Stimulated activated CD8-positive, alpha-beta memory T cell treated with anti-CD3 and anti-CD28 coated beads, Interleukin-7, amount 100 ng/mL, for 1 hour (primary cell): ENCODE measurements at places on chromosomes 2 and 18.

DNA sequence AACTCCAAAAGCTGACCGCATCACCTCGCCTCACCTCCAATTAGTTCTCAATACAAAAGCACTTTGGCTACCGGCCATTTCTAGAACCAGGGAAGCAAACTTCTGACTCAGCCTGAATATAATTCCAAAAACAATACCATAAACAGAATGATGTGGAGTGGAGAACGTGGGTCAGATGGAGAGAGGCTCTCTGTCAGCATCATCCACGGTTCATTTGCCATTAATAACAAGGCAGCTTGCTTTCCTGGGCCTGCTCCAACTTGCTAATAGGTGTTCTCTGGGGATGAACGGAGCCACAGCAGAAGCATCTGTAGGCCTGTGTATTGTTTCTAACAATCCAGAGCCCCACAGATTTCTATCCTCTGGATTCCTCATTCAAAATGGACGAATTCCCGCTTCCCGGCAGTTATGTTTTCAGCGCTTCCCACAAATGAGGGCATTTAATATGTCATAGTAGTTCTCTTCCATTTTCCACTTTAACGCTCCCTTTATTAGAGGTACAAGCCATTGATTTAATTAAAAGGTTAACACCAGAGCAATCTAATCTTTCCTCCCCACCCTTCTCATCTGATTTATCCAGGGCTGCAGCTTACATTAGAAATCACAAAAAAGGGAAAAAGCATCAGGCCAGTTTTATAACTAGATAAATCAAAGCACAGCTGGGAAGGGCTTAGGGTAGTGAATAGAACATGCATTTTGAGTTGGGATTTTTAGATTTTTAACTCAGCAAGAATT, 23.2 kb upstream of the CNTNAP5 start:
- no peak for DNase-seq

GRCh38 chr2:16729335-16729734, 63.7 kb upstream of the CYRIA start:
- DNase-seq, result no peak

- DNase-seq, result no peak
Observed at GRCh38 chr18:75800331-75800648, 372.8 kb upstream of the SMIM21 start.

GRCh38 chr2:165280356-165280755, 41.1 kb downstream of the SCN2A start:
- no peak for DNase-seq

DNA sequence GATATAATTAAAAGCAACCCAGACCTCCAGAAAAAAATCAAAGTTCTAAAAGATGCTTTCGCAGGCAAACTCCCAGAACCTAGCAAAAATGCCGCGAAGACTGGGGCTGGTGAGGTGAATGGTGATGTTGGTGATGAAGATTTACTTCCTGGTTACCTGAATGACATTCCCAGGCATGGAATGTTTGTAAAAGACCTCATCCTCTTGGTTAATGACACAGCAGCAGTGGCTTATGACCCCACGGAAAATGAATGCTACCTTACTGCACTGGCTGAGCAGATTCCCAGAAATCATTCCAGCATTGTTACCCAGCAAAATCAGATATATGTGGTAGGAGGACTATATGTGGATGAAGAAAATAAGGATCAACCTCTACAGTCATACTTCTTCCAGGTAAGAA, 994 bp downstream of the KLHL41 start:
- DNase-seq, result no peak

DNA sequence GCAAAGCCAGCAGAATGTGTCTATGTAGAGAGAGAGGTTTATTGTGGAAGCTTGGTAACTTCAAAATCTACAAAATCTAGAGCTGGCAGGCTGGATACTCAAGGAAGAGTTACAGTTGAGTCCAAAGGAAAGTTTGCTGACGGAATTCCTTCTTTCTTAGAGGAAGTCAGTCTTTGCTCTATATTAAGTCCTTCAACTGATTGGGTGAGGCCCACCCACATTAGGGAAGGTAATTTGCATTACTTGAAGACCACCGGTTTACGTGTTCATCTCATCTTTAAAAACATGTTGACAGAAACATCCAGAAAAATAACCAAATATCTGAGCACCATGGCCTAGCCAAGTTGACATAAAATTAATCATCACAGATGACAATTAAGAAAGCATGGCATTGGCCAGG, 101.5 kb downstream of the TEX51 start:
- no peak for DNase-seq

DNA sequence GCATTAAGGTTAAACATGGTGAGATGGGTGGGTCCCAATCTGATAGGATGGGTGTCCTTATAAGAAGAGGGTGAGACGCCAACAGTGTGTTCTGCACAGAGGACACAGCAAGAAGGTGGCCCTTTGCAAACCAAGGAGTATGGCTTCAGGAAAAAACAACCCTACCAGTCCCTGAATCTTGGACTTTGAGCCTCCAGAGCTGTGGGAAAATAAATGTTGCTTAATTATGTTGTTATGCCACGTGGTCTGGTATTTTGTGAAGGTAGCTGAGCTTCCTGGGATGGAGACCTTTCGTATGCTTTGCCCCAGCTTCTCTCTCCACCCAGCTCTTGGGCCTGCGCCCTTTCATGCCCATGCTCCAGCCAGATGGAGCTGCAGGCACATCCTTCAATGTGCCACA, 114.2 kb upstream of the EPC2 start:
- no peak for DNase-seq

- DNase-seq, result no peak
Observed at GRCh38 chr2:39845460-39846146, 66.5 kb upstream of the THUMPD2 start.

DNA sequence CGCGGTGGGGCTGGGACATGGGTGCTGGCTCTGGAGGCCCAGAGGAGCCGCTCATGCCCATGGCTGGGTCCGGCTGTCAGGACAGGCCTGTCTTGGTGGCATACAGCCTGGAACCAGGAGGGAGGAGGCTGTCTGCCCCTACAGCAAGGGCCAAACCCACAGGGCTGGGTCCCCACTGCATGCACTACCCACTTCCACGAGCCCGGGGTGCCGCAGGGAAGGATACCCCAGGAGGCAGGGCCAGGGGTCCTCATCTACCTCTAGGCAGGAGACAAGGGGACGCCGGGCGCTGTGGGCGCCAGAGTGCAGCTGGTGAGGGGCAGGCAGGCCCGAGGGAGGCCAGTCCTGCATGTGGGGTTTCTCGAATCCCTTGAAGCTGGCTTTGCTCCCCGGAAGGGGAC, 95.1 kb upstream of the GPC1 start:
- no peak for DNase-seq

- no peak for DNase-seq
Observed at GRCh38 chr2:29187926-29188325, 72.7 kb downstream of the CLIP4 start.

- DNase-seq, result no peak
Observed at GRCh38 chr2:120933693-120934573, 198.3 kb downstream of the GLI2 start.

GRCh38 chr18:39058386-39059000, 1492.9 kb upstream of the CELF4 start:
- DNase-seq, result no peak

GRCh38 chr2:64699712-64700111, 46.0 kb upstream of the SERTAD2 start:
- no peak for DNase-seq

GRCh38 chr18:46073474-46074331, 1.6 kb upstream of the PSTPIP2 start:
- DNase-seq, result no peak

GRCh38 chr2:63788071-63788470, 53.6 kb upstream of the UGP2 start:
- DNase-seq, result no peak

DNA sequence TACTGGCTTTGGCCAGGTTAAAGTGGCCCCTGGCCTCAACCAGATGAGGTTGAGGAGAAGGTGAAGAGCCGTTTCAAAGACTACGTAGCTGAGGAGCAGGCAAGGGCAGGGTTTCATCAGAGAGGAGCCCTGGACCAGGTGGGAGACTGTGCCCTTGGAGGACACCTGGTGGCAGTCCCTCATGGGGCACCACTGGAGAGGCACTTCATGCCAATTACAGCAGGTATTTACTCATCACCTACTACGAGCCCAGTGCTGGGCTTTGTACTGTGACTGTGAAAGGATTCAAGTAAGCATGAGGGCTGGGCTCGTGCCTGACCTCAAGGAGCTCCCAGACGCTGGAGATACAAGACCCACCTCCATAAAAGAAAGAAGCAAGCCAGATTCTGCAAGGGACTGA, 37.6 kb downstream of the SMAD7 start:
- DNase-seq, result no peak

DNA sequence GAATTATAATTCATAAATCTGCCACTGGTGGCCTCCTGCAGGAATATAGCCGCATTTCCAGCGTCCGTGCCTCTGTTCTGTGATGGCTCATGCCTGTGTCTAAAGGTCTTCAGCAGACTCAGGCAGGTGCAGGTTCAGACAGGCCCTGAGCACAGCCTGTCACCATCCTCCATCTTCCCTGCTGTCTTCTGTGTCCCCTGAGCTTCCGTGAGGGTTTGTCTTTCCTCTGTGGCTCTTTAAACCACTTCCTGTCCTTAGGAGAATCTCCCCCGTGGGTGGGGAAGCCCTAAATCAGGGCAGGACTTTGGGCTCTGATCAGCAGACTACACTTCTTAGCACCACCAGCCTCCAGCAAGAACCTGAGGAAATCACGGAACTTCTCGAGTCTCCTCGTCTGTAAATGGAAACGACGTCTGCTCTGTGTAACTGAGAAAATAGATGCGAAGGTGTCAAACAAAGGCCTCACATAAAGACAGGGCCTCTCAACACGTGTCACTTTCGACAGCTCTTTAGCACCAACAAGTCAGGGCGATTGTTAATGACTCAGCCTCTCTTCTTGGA, 24.1 kb upstream of the NFATC1 start:
- no peak for DNase-seq

GRCh38 chr2:21047141-21048009, 3.5 kb upstream of the APOB start:
- no peak for DNase-seq

DNA sequence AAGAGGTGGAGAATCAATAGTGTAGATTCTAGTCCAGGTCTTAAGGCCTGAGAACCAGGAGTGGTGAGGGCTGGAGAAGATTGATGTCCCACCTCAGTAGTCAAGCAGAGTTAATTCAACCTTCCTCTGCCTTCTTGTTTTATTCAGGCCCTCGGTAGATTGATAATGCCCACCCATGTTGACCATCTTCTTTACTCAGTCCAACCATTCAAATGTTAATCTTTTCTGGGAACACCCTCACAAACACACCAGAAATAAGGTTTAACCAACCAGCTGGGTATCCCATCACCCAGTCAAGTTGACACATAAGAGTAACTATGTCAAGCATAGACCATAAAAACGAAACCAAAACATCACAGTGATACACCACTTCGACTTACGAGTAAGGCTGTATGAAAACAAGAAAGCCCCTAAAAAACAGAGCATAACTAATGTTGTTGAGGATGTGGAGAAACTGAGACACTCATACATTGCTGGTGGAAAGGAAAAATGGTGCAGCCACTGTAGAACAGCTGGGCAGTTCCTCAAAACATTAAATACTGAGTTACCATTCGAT, 57.5 kb downstream of the SLC35F5 start:
- DNase-seq, result no peak
